ENCODE measurements at places on chromosomes 2 and 18.

- no peak for DNase-seq
Measured at GRCh38 chr2:122929347-122929746, 1095.7 kb upstream of the CNTNAP5 start.

DNA sequence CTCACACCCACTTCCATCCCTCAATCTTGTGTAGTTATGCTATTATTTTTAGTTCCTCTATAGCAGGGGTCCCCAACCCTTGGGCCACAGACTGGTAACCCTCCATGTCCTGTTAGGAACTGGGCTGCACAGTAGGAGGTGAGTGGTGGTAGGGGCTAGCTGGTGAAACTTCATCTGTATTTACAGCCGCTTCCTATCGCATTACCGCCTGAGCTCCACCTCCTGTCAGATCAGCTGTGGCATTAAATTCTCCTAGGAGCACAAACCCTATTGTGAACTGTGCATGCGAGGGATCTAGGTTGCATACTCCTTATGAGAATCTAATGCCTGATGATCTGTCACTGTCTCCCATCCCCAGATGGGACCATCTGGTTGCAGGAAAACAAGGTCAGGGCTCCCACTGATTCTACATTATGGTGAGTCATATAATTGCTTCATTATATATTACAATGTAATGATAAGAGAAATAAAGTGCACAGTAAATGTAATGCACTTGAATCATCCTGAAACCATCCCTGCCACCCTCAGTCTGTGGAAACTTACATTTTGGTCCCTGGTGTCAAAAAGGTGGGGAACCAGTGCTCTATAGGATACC, 1.6 kb upstream of the RAB11FIP5 start:
- DNase-seq = no peak

DNA sequence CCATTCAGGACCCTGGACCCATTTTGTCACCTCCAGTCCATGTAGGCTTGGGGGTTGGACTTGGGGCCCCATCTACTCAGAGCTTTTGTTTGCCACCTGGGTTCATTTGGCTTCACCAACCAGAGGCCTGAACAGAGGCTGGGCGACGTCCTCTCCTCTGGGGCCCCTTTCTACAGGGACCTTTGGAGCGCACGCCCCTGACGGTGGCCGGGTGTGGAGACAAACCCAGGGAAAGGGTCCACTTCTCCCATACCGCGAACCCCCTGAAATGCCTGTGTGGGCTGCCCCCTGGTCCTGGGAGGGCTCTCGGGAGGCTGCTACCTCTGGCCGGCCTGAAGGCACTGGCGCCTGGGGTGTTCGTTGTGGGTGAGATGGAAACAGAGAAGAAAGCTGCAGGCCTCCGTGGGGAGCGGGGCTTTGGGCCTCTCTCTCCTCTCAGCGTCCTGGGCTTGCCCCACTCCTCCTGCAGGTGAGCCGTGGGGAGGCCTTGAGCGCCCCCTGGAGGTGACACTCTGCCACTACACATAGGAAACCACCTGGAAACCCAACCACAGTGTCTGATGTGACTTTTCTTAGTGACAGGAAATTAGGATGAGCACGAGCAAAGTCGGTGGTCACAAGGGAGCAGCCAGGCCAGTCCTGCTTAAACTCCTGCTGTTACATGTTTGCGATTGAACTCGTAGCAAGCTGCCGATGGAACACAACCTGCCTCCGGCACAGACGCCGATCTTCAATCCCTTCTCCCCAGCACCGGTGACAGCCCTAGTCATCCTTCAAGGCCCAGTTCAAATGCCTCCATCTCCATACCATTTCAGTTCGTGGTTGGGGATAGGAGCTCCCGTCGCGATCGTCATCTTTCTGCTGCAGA, 12.0 kb upstream of the NTSR2 start:
- no peak for DNase-seq

DNA sequence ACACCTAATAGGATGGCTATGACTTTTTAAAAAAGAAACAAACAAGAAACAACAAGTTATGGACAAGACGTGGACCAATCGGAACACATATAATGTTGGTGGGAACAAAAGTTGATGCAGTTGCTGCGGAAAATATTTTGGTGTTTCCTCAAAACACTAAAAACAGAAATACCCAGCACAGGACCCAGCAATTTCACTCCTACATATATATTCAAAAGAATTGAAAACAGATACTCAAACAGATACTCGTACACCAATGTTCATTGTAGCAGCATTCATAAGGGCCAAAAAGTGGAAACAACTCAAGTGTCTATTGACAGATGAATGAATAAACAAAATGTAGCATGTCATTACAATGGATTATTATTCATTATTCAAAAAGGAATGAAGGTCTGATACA, 12.1 kb downstream of the CCDC141 start:
- DNase-seq = no peak

- no peak for DNase-seq
Measured at GRCh38 chr2:59604123-59604522, 949.3 kb downstream of the BCL11A start.

DNA sequence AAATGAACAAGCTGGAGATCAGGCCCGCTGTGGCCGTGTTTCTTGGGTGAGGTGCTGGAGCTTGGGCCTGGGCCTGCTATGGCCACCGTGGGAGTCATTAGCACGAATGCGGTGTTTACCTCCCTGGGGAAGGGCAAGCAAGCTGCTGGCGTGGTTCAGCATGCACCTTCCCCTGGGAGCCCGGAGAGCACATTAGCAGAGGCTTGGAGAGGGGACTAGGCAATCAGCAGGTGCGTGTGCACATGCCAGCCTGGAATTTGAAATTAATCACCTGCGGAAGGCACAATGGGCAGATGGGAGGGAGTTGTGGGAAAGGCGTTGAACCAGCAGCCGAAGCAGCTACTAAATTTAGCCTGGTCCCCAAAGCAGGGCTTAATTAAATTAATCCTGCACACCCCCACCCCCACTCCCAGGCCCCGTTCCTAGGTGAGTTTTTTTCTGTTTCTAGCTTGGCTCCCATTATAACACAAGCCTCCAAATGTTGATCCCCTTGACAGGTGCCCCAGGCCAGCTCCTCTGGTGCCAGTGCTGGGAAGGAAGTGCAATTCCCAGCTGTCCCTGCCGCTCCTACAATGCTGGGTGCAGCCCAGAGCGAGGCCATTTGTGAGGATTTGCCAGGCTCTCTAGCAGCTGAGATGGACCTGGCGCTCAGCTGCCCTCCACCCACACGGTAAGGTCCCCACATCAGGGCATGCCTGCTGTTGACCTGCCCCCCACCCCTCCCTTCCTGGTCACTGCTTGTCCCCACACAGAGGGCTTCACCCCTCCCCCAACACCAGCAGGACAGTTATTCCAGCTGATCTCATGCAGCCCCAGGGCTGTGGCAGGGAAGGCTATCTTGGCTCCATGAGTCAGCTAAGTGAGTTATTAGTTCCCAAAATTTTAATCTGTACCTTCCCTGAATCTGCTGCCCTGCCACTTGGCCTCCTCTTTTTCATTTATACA, 115.0 kb downstream of the ZBTB7C start:
- DNase-seq = no peak

- no peak for DNase-seq
Measured at GRCh38 chr2:18356676-18357075, 203.8 kb downstream of the RDH14 start.

DNA sequence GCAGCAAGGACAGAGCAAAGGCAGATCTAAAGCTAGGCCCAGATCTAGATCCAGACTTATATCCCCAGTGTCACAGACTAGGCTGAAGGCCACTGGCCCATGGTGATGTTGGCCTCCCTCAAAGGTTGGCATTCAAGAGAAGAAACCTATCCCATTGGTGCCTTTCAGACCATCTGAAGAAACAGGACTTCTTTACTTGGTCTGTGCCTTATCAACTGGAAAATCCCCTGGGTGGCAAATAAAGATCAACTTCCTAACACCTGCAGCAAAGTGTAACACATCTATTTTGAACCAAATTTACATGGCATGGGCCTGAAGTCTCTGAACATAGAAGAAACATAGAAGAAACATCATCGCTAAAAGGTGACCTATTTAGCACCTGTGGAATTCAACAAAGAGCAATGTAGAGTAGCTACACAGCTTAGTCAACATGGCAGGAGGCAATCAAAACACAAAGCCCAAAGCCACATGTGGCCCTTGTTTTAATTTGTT, 35.8 kb downstream of the METTL4 start:
- DNase-seq = no peak

- peak; percentile 60 for DNase-seq
Measured at GRCh38 chr2:69309351-69310110, 77.5 kb downstream of the GFPT1 start.

- no peak for DNase-seq
Measured at GRCh38 chr2:227237786-227238185, 73.4 kb downstream of the COL4A3 start.

- DNase-seq = no peak
Measured at GRCh38 chr2:117960231-117960630, 53.6 kb downstream of the CCDC93 start.

DNA sequence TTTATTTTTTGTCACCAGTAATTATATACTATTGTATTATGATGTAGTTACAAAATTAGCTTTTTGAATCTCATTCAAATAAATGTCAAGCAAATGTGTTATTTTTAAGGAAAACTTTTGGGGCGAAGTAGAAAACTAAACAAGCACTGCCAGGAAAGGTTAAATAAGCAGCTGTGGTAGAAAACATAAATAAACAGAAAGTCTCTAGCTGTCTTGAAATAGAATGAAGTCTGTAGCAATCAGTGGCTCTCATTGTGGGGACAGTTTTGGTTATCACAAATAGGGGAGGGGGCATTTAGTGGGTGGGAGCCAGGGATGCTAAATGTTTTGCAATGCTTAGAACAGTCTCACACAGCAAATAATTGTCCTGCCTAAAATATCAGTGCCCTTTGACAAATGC, 3.4 kb downstream of the INSIG2 start:
- DNase-seq = no peak

DNA sequence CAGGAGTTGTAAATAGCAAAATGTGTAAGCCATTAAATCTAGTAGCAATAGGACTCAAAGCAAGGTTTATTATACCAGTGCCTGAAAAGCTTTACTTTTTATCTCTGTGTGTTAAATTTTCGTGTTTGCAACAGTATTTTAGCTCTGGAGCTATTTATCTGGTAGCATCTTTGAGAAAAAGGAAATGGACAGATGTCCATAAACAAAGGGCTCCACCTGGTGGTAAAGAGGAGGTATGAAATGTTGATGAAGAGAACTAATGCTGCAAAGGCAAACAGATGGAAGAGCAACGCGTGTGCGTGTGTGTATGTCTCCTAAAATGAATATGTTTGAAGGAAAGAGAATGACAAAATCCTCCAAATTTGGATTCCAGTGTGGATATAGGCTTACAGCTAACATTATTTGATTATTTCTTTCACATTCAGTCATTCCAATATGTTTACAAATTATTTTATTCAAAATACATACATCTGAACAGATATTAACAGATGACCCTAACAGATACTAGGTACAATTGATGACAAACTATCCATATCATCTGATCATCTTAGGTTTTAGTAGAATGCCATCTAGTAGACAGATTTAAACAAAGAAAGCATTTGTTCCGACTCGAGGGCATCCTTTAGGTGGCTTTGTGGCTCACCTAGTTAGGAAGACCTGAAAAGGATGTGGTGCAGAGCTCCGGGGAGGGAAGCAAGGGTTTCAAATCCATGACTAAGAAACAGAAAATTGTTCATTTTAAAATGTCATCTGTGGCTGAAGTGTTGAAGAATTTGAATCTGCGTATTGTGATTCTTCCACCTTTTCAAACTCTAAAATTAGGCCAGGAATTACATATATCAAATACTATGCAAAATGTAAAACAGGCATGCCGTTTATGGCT, 383.3 kb downstream of the MTX2 start:
- peak; percentile 77 for DNase-seq

DNA sequence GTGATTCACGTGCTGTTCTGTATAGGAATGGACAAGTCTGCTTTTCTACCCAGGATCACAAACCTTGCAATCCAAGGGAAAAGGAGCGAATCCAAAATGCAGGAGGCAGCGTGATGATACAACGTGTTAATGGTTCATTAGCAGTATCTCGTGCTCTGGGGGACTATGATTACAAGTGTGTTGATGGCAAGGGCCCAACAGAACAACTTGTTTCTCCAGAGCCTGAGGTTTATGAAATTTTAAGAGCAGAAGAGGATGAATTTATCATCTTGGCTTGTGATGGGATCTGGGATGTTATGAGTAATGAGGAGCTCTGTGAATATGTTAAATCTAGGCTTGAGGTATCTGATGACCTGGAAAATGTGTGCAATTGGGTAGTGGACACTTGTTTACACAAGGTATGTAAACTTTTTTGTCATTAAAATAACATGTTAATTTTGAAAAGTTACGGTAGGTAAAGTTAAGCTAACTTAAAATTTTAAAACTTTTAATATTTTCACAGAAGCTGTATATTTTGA, 33.0 kb downstream of the PPM1B start:
- no peak for DNase-seq

DNA sequence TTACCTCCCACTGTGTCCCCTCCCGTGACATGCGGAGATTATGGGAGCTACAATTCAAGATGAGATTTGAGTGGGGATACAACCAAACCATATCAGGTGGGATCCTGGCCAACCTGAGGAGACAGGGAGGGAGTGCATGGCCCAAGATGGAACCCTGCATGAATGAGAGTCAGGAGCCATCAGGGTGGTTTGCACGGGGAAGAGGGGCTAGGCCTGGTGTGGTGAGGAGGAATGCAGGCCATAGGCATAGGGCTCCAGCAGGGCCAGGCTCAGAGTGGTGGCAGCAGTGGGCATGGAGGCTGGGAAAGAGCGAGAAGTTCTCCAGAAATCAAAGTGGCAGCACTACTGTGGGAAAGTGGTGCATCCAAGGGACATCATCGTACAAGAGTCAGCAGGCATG, 74.0 kb upstream of the BCL2L11 start:
- no peak for DNase-seq

DNA sequence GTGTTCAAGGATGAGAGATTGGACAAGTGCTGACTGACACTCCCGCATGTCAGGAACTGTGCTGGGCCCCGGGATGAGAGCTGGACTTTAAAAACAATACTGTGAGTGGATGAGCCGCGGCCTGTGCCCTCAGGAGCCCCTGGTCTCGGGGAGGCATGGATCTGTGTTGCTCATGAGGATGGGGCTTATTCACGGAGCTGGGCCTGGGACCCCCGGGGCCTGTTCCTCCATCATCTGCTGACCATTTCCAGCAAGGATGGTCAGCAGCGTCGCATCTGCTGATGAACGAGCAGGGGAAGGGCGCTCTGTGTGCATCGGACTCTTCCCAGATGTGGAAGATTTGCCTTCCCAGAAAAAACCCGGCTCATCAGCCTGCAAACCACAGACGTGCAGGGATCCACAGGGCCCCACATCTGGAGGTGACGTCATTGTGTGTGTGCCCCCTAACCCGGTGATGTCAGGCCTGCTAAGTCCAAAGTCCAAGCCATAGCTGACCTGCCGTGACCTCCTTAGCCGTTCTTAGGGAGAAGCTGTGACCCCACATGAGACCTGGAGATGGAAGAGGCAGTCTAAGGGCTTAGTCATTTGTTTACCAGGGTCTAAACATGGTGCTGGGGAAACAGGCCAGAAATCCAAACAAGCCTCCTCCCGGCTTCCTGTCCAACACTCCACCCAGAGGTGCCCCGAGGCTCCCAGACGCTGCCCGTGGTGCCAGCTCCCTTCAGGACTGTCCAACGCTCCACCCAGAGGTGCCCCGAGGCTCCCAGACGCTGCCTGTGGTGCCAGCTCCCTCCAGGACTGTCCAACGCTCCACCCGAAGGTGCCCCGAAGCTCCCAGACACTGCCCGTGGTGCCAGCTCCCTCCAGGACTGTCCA, 143.9 kb downstream of the PXDN start:
- DNase-seq = no peak

All from fibroblast of skin of scalp (primary cell).